T-helper 9 cell (primary cell): ENCODE measurements at places on chromosomes 5 and 9.

DNA sequence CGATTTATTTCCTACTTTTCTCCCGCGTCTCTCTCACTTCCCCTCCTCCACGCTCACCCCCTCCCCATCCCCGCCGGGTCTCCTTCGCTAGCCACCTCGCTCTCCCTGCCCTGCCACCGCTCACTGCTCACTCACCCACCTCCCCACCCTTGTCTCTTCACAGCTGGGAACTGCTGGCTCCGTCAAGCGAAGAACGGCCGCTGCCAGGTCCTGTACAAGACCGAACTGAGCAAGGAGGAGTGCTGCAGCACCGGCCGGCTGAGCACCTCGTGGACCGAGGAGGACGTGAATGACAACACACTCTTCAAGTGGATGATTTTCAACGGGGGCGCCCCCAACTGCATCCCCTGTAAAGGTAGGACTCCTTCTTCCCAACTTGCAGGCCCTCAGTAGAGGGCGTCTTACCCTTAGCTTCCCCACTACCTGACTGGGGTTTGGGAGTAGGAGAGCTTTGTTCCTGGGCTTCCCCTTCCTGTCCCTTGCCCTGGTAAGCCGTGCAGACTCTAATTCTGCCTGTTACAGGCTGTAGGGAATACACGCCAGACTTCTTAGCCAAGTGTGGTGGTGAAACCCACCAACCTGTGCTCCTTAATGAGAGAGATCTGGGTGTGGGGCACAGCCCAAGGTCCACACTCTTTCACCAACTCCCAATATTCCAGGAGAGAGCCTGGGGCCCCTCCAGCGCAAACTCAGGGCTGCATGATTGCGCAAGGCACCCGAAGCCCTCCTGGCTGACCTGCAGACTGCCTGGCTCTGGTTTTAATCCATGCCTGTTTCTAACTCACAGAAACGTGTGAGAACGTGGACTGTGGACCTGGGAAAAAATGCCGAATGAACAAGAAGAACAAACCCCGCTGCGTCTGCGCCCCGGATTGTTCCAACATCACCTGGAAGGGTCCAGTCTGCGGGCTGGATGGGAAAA, 2.5 kb downstream of the FST start:
- DNase-seq = no peak

- no peak for DNase-seq
These were observed 150.6 kb upstream of the EDIL3 start for GRCh38 chr5:84535281-84535680.

DNA sequence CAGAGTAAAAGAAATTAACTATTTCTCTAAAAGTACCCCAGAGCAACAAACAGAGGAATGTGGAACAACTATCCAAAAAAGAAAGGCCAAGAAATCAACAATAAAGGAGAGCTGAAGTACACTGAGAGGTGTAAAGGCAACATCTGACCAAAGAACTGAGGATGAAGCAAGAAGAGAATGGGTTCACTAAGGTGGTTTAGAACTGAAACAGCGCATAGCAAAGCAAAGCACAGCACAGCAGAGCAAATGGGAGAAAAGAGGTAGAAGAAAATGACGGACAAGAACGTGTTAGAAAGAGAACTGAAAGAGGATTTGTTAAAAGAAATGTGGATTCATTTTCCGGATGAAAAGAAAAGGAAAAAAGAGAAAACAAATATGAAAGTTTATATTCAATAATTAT, 25.8 kb downstream of the RFX3 start:
- no peak for DNase-seq

DNA sequence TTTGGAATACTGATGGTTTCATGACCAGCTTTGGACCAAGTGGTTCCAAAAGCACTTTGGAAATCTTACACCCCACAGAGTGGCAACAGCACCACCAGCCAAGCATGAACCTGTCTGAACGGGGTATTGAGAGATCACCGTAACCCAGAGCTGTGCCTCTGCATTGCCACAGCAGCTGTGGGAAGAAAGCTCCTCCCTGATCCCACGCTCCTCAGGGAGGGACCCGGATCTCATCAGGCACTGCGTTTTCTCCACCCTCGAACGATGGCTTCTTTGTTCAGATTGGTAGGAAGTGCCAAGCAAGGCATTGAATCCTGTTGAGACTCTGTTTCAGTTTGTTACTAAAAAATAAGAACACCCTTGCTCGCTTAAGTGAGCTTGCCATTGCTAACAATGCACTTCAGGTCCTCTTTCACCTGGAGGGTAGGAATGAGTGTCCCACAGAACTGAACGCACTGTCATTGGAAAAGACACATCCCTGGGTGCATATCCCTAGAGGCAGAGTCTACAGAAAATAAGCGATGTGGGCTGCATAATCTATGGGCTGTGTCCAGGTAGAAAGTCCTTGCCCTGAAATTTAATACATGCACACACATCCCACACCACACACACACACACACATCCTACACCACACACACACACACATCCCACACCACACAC, 118.0 kb upstream of the ICE1 start:
- DNase-seq = no peak

- no peak for DNase-seq
These were observed 73.0 kb upstream of the RAI14 start for GRCh38 chr5:34583167-34583566.

DNA sequence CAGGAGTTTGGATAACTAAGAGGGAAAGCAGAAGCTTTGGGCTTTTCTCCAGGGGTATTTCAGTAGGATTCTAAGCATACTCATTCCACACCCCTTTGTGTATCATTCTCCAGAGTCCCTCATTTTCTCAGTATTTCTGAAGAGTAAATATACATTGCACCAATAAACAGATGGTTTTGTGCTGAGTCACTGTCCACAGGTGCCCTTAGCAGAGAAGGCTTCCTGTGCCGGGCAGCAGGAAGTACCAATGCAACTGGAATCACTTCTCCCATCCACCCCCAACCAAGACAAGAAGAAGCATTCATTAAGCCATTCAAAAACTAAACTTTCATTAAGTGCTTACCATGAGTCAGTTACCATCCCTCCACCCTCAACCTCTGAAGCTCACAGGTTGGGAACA, 3.6 kb upstream of the CCNJL start:
- no peak for DNase-seq

- no peak for DNase-seq
These were observed 44.2 kb downstream of the PSMB7 start for GRCh38 chr9:124370896-124371582.
